ENCODE measurements at places on chromosomes 11 and 22. TPM values are rescaled to one million over a fixed set of nuclear protein-coding genes. Genes with fewer than 3 reads are reported as not detected.

Gene SCO2
- total RNA-seq = 1.3 TPM

Gene AMOTL1
- 25.3 TPM for total RNA-seq

Gene CARNS1
- 0.51 TPM for total RNA-seq

Gene CHRM1
- total RNA-seq = not detected

Gene GAS2
- 2.4 TPM for total RNA-seq

Gene TMEM184B
- 54.7 TPM for total RNA-seq
